ENCODE measurements at places on chromosomes 7 and 10. TPM values are rescaled to one million over a fixed set of nuclear protein-coding genes. Genes with fewer than 3 reads are reported as not detected.

Gene ASB15
- 1.4 TPM for total RNA-seq

Gene SLC26A4
- total RNA-seq = 0.22 TPM

Gene ITPRID1
- total RNA-seq = not detected

Gene RSU1
- 179 TPM for total RNA-seq

Gene HOXA4
- total RNA-seq = not detected

DNA sequence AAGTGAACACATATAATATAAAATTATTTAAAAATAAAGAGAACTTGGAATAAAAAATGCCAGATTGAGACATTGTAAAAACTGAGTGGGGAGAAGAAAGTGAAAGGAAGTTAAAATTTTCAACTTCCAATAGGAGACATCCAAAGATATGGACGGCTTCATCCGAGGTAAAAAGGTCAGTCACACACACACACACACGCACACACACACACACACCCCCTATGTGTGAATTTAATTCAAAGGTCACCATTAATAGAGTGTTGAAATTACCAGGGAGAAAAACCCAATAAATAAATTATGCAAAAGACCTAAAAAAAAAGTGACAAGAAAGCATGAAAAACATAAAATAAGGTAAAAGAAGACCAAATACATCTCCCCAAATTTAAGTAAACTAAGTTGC is 131.0 kb upstream of the DNAJB12 start:
- DNase-seq = no peak

DNA sequence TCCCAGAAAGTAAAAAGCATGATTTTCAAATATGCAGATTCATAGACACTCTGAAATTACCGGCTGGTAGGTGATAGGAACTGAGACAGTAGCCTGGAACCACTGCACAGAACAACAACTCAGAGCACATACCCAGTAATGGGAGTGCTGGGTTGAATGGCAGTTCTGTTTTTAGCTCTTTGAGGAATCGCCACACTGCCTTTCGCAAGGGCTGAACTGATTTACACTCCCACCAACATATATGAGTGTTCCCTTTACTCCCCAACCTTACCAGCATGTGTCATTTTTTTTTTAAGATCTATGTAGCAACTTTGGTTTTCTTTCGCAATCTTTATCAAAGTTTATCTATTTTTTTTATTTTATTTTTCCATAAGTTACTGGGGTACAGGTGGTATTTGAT is 358.8 kb downstream of the CALN1 start:
- no peak for DNase-seq

- DNase-seq = no peak
Measured at GRCh38 chr7:68176974-68177373, 1180.3 kb downstream of the TYW1 start.

DNA sequence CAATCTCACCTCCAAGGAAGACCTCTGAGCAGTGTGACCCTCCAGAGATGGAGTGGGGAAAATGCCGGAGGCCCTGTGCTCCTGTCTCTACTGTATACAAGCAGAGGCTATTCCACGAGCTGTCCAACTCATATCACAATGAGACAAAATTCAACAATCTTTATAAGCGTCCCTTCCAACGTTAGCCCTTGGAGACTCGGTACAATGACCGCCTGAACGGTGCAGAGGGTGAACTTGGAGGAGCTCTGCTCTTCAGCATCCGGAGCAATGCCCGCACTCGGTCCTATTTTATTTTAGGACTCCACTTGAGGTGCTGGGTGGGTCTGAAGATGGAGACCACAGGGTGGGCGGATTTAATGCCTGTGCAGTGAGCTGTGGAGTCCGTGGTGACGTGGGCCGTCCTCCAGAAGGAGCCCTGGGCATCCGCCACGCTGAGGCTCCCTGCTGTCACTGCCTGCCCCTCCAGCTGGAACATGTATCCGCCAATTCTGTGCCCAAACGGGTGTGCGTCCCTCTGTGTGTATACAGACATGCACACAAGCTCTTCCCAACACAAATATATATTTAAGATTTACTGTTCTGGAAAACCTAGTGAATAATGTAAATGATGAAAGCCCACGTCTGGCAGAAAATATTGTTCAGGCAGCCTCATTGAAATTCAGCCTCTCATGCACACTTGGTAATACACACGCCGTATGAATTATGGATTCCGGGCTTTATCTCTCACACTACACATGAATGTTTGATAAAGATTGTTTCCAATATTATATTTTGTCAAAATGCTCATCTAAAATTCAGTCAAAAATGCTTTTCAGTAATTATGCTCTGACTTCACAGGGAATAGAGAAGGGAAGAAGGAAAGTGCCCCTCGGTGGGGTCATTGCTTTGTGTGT is 239.9 kb upstream of the ZMIZ1 start:
- no peak for DNase-seq

- DNase-seq = peak; percentile 23
Measured at GRCh38 chr7:22549667-22550513, 49.9 kb upstream of the STEAP1B start.

DNA sequence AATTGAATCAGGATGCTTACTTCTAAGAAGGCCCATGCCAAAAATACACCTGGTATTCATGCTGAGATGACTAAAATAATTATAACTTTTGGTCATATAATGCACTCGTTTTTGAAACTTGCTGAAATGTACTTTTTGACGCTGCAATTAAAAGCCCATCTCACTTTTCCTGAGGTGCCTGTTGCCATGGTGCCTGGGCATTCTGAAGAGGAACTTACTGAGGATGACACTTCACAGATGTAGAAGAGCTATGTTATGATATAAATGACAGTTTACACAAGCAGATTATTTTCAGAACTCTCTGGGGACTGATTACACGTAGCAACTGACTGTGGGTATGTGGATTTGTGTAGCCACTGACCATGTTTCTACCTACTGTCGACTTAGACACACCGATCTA is 182.4 kb downstream of the TPK1 start:
- no peak for DNase-seq

- DNase-seq = no peak
Measured at GRCh38 chr10:17060289-17060688, 69.3 kb downstream of the CUBN start.

DNA sequence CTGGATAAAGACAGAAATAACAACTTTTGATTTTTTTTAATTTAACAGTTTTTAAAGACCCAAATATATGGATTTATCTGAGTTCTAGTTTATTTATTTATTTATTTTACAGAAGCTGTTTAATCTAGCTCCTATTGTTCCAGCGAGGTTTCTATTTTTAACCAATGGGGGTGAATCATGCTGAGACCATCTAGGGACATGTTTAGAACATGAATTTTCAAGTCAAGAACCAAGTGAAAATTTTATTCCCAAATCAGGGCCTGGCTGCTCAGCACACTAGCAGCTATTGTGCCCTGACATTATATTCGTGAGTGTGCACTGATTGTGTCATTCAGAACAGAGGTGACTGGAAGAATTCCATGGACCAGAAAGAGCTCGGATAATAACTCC is 24.6 kb upstream of the MPP7 start:
- no peak for DNase-seq

GRCh38 chr10:53013201-53013810 is 240.7 kb upstream of the MBL2 start:
- DNase-seq = no peak

GRCh38 chr7:91079487-91079886 is 184.7 kb upstream of the FZD1 start:
- no peak for DNase-seq

- DNase-seq = no peak
Measured at GRCh38 chr10:95330966-95331453, 40.2 kb upstream of the PDLIM1 start.

- peak; percentile 25 for DNase-seq
Measured at GRCh38 chr7:131157530-131158243, 170.0 kb upstream of the MKLN1 start.

DNA sequence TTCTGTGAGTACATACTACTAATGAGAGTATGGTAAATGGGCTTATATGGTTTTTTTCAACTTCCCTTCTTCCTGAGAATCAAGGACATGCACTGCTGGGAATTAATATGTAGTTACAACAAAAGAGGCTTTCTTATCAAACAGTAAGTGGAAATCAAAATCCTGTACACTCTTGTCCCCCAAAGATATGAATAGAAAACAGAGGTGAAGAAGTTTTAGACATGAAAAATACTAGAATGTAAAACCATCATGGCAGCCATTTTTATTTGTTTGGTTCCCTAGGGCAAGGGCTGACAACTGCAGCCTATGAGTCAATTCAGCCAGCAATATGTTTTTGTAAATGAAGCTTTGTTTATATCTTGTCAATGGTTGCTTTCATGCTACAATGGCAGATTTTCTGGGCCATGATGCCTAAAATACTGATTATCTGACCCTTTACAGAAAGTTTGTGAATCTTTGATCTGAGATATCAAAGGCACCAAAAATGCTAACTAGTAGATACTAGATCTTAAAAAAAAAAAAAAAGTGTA is 422.4 kb downstream of the PARD3 start:
- no peak for DNase-seq

GRCh38 chr7:6227294-6227846 is 45.1 kb downstream of the CYTH3 start:
- DNase-seq = peak; percentile 53

GRCh38 chr7:29258951-29259350 is 64.4 kb downstream of the CHN2 start:
- DNase-seq = no peak

GRCh38 chr7:138871065-138871813 is 73.2 kb upstream of the ATP6V0A4 start:
- DNase-seq = no peak

- DNase-seq = no peak
Measured at GRCh38 chr7:91875851-91876250, 4.7 kb downstream of the MTERF1 start.

DNA sequence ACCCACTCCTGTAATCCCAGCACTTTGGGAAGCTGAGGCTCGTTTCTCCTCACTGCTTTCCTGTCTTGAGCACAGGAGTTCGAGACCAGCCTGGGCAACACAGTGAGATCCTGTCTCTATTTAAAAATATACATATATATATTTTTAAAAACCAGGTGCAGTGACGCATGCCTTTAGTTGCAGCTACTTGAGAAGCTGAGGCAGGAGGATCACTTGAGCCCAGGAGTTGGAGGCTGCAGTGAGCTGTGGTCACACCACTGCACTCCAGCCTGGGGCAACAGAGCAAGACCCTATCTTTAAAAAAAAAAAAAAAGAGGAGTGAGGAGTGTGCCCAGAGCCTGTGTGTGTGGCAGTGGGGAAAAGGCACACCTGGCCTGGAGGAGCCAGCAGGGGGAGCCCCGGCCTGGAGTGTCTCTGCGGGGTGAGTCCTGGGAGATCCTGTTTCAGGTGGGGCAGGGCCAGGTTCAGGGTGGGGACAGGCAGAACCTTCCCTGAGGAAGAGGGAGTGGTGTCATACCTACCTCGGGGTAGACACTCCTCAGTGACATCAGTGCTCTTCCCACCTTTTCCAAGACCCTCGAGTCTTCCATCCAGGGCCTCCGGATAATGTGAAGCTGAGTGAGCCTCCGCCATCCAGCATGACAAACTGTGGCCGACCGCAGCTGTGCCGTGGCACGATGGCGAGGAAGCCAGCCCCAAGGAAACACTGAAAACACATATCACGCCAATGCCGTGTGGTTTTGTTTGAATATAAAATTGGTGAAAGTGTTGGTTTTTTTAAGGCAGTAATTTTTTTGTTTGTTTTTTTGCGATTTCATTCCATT is 9.0 kb upstream of the ARPC1B start:
- no peak for DNase-seq

DNA sequence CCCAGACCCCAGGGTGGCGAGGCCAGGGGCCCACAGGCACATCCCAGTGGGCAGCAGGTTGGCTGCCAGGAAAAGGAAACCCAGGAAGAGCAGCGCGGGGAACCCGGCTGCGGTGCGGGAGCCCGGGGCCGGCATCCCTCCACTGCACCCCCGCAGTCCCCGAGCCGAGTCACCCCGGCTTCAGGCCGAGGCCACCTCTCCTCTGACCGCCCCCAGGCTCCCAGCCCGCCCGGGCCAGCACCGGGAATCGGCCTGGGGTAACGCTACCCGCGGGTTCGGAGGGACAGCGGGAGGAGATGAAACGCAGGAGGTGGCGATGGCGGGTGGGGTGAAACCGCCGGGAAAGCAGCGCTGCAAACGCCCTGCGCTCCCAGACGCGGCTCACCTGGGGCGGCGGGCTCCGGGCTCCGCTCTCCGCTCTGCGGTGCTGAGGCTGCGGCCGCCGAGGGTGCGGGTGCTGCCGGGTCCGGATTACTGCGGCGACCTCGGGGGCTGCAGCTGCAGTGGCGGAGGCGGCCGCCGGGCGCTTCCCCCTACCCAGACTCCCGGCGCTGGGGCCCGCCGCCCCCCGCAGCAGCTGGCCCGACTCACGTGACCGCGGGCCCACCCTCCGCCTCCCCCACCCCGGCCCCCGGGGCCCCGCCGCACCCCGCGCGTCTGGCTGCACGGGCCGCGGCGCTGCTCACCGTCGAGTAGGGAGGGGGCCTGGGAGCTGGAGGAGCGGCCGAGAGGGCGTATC is at the start of gene SCRN1:
SCRN1 (minus strand) TSS at position 545 of the 739 bp plus-strand sequence. CDS start 20,734 bp downstream, outside the sequence.
- peak; percentile 56 for DNase-seq

- DNase-seq = no peak
Measured at GRCh38 chr10:127137391-127137790, 59.0 kb downstream of the INSYN2A start.

- DNase-seq = no peak
Measured at GRCh38 chr10:76071653-76072365, 640.4 kb downstream of the LRMDA start.

- peak; percentile 84 for DNase-seq
Measured at GRCh38 chr10:103659674-103660363, 166.3 kb downstream of the NEURL1 start.

DNA sequence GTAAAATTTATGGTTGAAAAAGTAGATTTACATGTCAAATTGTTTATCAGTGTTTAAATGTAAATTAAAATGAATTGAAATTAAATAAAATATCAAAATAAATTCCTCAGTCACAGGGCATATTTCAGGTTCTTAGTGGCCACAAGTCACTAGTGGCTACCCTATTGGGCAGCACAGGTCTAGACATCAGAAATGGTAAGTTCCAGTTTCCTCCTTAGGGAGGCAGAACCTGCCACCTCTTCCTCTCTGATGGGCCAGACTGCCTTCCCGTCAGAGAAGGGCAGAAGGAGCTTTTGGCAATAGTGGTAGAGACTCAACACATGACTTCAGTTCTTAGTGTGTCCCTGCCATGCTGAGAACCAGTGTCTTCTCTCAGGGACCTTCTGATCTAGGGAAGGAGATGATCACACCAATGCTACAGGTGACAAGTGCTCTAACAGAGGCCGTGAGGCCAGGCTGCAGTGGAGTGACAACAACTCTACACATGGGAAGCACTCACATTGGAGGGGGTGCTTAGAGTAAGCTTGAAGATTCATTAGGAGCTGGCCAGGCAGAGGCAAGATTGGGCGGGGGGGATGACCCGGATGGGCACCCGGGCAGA is 14.4 kb upstream of the PCBD1 start:
- no peak for DNase-seq

GRCh38 chr10:111856631-111857030 is 326.9 kb downstream of the GPAM start:
- no peak for DNase-seq

- no peak for DNase-seq
Measured at GRCh38 chr10:86728056-86728455, 28.4 kb upstream of the BMPR1A start.
